ENCODE measurements at places on chromosomes 13 and 19. TPM values are rescaled to one million over a fixed set of nuclear protein-coding genes. Genes with fewer than 3 reads are reported as not detected.
A peak's percentile ranks its signal among the peaks of the same experiment; 100 is the strongest.

DNA sequence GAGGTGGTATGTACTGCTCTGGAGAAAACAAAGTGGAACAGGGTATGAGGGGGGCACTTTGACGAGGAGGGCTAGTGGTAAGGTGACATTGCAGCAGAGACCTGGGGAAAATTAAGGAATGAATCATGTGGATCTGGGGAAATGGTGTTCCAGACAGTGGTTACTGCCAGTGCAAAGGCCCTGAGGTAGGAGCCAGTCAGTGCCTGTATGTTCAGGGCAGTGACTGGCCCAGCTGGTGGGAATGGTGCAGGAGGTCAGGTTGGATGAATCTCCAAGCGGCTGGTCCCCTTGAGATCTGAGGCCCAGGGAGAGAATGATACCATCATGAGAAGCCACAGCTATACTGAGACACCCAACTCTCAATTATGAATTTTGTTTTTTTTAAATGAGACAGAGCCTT is 4.9 kb downstream of the VAV1 start:
- H3K4me1 ChIP-seq, result peaks cover 52% of the 10 kb centered on the region
- no peak for DNase-seq
- no peaks in the 10 kb centered on the region for H3K27me3 ChIP-seq
- H3K27ac ChIP-seq, result peak overlapping the region; percentile 54

Gene EVI5L
- 5.2 TPM for total RNA-seq

- no peak overlapping the region for H3K4me3 ChIP-seq
- peak; percentile 68 for DNase-seq
- H3K4me1 ChIP-seq, result peaks cover 7% of the 10 kb centered on the region
- no peaks in the 10 kb centered on the region for H3K36me3 ChIP-seq
Observed at GRCh38 chr19:35592226-35592625, 6.3 kb downstream of the PMIS2 start.

GRCh38 chr19:35122687-35123551 is 7.3 kb downstream of the FXYD3 start:
- peaks cover 11% of the 10 kb centered on the region for H3K4me1 ChIP-seq
- DNase-seq, result no peak
- no peaks in the 10 kb centered on the region for H3K36me3 ChIP-seq
- H3K27ac ChIP-seq, result no peak overlapping the region
- H3K27me3 ChIP-seq, result peaks cover 2% of the 10 kb centered on the region

DNA sequence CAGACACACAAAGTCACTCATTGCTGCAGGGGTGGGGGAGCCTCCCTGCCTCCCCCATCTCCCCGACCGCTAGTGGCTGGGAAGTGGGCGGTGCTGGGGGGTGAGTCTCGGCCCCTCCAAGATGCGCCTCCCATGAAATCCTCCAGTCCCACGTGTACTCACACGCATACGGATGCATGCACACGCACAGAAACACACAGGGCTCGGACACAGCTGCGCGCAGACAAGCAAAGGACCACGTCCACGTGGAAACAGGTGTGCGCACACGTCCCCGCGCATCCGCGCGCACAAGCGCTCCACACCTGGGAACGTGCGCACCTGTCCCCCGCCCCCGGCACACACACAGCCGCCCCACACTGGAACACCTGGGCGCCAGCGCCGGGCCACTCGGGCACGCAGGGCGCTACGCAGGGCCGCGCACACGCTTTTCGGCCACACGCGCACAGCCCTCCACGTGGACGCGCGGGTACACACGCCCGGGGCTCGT is 687 bp downstream of the MATK start:
- peak overlapping the region; percentile 84 for H3K4me3 ChIP-seq
- H3K27me3 ChIP-seq, result peaks cover 11% of the 10 kb centered on the region
- H3K4me1 ChIP-seq, result peaks cover 4% of the 10 kb centered on the region
- peaks cover 28% of the 10 kb centered on the region for H3K36me3 ChIP-seq
- DNase-seq, result peak; percentile 65
- peak overlapping the region; percentile 75 for H3K27ac ChIP-seq

DNA sequence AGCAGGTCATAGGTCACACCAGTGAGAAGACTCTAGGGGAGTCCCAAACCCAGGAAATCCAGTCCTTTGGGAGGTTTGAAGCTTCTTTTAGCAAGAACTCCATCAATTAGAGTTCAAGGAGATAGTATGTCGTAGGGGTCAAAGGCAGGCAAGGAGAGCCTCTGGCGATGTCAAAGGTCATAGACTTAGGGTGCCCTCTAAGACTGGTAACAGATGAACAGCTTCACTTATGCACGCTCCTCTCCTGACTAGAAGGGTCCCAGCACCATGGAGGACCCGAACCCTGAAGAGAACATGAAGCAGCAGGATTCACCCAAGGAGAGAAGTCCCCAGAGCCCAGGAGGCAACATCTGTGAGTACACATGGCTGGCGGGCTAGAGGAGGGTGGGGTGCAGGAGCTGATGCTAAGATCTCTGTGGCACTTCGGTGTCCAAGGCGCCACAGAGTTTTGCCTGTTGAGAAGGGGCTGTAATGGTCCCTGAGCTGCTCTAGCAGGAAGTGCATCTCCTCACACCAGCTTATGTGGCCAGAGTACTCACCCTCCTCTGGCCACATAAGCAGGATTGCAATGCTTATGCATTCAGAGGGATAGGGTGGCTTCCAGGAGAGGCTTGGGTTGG is 557 bp downstream of the ZNF576 start:
- peak overlapping the region; percentile 96 for H3K27ac ChIP-seq
- peak overlapping the region; percentile 96 for H3K4me3 ChIP-seq
- no peaks in the 10 kb centered on the region for H3K27me3 ChIP-seq
- no peak for DNase-seq
- H3K36me3 ChIP-seq, result peaks cover 32% of the 10 kb centered on the region

Measured in activated CD4-positive, alpha-beta T cell treated with anti-CD3 and anti-CD28 coated beads, Interleukin-2, amount 10 ng/mL, durations not matched to agents 24 days and 14 days (primary cell).